Jurkat, Clone E6-1 (cell line): ENCODE measurements at places on chromosomes 1 and 21.

GRCh38 chr21:42378418-42378817 is 12.1 kb upstream of the TFF1 start:
- DNase-seq: no peak

DNA sequence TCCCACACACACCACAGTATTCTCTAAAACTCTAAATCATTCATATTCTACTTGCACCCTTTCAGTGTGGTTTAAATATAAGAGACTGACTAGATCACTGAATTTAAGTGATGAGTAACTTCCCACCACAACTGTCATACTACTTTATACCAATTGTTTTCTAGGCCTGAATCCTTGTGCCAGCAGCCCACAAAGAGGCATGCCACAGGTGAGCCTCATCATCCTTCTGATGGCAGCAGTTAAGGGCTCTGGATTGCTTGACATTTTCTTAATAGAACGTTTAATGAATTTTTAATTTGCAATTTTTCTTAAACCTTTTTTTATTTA is 9.6 kb downstream of the C1orf105 start:
- no peak for DNase-seq

DNA sequence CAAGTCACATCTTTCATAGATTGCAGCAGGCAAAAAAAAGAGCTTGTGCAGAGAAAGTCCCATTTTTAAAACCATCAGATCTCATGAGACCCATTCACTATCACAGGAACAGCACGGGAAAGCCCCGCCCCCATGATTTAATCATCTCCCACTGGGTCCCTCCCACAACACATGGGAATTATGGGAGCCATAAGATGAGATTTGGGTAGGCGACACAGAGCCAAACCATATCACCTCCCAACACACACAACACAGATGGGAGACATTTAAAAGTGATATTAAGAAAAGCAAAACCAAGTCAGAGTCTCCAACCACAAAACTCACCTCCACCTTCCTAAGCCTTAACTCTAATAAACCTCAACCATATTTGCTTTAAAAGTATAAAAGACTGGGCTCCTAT is 61.5 kb upstream of the TIAM1 start:
- no peak for DNase-seq

DNA sequence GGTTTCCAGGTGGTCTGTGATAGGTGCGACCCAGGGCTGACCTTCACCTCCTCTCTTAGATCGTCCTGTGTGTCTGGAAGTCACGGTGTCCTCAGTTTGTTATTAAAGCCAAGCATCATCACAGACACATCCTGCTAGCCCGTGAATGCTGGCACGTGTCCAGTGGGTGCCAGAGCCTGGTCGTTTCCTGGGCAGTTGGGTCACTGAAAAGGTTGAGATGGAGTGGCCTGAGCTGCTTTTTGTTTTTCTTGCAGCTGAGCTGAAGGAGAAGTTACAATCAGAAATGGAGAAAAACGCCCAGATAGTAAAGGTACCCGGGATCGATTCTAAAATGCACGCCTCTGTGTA is 23.2 kb downstream of the PCNT start:
- DNase-seq: no peak

DNA sequence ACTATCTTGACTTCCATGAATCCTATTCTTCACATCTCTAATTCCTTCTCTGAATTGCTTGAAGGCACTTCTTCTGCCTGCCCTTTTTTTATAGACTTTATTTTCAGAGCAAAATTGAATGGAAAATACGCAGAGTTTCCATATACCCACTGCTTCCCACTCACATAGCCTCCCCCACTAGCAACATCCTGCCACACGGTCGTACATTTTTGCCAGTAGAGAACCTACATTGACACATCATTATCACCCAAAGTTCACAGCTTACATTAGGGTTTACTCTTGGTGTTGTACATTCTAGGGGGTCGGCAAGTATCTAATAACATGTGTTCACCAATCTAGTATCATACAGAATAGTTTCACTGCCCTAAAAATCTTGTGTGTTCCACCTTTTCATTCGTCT is 12.3 kb downstream of the EEIG2 start:
- DNase-seq: no peak

DNA sequence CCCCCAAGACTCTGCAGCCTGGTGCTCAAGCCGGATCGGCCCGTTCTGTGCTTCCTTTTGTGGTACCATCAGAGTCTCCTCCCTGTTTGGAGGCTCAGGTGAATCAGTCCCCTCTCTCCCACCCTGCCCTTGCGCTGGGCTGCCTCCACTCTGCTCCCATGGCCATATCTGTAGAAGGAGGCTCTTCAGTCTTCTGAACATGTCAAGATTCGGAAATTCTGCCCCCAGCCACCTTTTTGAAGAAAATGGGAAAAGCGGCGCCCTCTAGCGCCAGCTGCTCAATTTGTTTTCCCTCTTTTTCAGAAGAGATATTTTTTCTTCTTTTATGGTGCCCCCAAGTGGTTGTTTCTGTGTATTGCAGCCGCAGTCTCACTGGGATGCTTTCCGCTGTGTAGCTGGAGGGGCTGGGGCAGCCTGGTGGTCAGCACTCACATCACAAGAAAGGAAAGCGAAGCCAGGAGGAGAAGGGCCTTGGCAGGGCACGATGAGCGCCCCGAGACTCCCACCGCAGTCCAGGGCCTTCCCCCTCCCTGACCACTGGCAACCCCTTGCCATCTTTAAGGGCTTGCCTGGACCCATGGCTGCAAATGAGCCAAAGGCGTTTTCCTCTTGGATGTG is 58.4 kb upstream of the CACNA1E start:
- DNase-seq: peak; percentile 74

GRCh38 chr1:169371404-169371803 is 3.4 kb downstream of the BLZF1 start:
- peak; percentile 74 for DNase-seq

- DNase-seq: no peak
These were observed 3.6 kb downstream of the AKR1A1 start for GRCh38 chr1:45554198-45554597.

GRCh38 chr1:156961709-156962108 is 41.3 kb downstream of the LRRC71 start:
- DNase-seq: peak; percentile 85

- no peak for DNase-seq
These were observed 20.7 kb downstream of the HMGCS2 start for GRCh38 chr1:119748040-119748439.

DNA sequence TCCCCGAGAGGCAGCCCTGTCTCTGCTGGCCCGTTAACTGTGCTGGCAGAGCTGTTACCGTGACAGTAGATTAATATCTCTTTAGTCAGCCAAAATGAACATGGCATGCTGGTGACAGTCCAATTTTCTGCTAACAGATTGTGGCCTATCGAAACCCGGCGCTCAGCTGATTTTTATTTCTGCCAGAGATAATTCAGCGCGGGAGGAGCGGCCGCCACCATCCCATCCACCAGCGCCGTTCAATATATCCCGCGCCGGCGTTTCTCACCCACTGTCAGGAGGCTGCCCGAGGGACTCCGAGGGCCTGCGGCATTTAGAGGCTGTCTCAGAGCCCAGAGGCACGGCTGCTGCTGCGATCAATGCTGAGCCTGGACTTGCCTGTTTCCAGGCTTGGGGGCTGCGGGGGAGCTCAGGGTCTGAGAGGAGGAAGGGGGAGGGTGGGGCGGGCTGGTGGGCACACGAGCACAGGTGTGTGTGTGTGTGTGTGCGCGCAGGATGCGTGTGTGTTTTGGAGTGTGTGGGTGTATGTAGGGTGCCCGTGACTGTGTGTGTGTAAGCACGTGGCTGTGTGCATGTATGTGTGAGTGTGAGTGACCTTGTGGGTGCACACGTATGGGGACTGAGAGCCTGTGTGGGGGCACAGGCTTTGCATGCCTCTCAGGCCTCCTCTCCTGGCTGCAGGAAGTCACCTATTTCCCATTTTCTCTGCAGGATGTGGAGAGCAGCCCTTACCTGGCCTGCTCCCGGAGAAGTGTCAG is 109.7 kb upstream of the ACTRT2 start:
- no peak for DNase-seq

GRCh38 chr21:43634618-43635017 is 24.7 kb downstream of the HSF2BP start:
- no peak for DNase-seq

GRCh38 chr1:81477710-81478109 is 323.0 kb upstream of the ADGRL2 start:
- DNase-seq: no peak

- DNase-seq: no peak
These were observed 4.3 kb downstream of the RAB25 start for GRCh38 chr1:156065212-156065611.

- no peak for DNase-seq
These were observed 46.9 kb downstream of the IER5 start for GRCh38 chr1:181135437-181135731.
